ENCODE measurements at places on chromosomes 12 and 14.

DNA sequence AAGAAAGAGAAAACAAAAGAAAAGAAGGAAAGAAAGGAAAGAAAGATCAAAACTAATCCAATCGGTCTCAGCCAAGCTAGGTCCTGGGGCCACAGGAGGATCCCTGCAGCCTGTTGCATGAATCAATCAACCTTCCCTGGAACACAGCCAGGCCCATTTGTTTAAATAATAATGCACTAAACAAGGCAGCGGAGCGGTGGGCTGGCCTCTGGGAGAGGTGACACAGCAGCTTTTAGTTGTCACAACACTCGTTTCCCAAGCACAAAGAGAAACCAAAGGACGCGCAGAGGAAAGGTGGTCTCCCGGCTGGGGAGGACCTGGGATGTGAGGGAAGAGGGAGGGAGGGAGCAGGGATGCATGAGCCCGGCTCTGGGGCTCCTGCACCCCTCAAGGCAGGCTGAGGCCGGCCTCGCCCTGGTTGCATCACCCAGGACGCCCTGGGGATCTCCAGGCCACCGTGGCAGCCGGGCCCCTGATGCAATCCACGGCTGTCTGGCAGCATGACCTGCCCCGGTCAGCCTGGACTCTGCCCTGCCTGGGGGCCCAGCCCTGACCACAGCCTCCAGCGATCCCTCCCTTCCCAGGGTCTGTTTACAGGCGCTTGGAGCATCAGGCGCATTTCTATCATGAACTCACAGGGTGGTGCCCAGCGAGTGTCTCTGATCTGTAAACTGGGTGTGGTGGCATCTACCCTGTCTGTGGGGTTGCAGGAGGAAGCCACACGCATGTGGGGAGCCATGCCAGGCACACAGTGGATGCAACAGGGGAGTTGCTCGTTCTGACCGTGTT, 32.5 kb downstream of the MMP17 start:
- DNase-seq, result no peak

GRCh38 chr14:71240171-71240570, 332.9 kb downstream of the PCNX1 start:
- DNase-seq, result no peak

- DNase-seq, result no peak
Observed at GRCh38 chr12:110280392-110280778, 662 bp upstream of the ATP2A2 start.

GRCh38 chr14:65329911-65330310, 82.6 kb upstream of the FUT8 start:
- no peak for DNase-seq

GRCh38 chr12:48078901-48079300, 27.0 kb downstream of the SENP1 start:
- no peak for DNase-seq

DNA sequence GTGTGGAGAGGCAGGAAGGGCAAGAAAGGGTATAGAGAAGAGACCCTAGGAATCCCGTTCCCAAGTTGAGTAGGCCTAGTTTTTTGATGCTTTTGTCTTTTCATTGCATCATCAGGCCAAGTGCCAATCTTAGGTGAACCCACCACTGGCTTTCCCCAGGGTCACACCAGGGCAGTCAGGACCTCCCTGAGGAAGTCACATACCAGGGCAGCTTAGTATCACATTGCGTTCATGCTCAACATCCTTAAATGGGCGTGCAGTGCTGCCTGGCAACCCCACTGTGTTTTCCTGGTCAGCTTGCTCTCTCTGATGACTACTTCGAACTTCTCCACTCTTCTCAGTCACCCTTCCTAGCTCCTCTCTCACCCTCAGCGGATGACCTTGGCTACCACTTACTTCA, 9.0 kb downstream of the ASIC1 start:
- DNase-seq, result no peak

GRCh38 chr14:35361141-35361480, 43.4 kb downstream of the NFKBIA start:
- DNase-seq, result no peak

- DNase-seq, result no peak
Observed at GRCh38 chr14:73755434-73756014, 41.3 kb upstream of the PNMA1 start.

DNA sequence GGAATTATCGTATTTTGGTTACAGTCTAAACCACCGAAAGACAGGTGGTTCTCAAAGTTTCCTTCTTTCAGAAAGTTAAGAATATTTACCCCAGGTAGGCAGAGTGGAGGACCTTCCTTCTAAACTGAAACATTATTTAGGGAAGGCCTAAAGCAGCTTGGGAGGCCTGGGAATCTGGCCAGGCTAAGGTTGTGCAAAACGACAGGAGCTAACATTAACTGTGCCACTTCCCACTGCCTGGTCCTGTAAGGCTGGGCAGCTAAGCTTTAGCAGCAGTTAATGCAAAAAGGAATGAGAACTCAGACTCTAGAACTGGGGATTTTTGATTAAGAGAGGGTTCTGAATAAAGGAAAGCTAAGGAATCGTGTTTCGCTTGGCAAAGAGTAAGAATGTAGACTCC, 82.6 kb downstream of the SLCO1A2 start:
- DNase-seq, result no peak

DNA sequence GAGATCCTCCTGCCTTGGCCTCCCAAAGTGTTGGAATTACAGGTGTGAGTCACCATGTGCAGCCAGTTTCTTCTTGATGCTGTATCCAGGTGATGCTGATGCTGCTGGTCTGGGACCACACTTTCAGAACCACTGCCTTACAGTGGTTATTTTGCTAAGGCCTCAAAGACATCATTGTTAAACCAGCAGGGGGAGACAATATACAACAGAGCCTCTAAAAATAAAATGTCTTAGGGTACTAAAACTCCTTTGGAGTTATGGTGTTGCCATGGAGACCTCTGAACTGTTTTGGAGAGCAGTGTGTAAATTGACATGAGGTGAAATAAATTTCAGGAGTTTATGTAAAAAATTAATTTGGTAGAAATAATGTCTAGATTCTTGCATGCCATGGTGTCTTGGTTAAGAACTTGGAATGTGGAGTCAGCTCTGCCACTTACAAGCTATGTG, 1.1 kb upstream of the ARG2 start:
- DNase-seq, result peak; percentile 67

- no peak for DNase-seq
Observed at GRCh38 chr12:16833376-16834015, 227.5 kb upstream of the LMO3 start.

DNA sequence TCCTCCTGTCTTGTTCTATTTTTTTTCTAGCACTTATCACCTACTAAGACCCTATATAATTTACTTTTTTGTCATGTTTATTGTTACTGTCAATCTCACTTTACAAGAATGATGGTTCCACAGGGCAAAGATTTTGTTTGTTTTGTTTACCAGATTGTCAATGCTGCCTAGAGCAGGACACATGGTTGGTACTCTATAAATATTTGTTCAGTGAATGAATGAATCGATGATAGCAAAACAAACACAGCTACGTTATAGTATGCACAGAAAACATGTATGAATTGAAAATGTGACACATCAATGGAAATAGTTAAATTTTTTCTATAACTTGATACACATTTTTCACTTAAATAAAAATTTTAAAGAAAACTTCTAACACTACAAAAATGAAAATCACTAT, 67.1 kb upstream of the KRR1 start:
- DNase-seq, result no peak

DNA sequence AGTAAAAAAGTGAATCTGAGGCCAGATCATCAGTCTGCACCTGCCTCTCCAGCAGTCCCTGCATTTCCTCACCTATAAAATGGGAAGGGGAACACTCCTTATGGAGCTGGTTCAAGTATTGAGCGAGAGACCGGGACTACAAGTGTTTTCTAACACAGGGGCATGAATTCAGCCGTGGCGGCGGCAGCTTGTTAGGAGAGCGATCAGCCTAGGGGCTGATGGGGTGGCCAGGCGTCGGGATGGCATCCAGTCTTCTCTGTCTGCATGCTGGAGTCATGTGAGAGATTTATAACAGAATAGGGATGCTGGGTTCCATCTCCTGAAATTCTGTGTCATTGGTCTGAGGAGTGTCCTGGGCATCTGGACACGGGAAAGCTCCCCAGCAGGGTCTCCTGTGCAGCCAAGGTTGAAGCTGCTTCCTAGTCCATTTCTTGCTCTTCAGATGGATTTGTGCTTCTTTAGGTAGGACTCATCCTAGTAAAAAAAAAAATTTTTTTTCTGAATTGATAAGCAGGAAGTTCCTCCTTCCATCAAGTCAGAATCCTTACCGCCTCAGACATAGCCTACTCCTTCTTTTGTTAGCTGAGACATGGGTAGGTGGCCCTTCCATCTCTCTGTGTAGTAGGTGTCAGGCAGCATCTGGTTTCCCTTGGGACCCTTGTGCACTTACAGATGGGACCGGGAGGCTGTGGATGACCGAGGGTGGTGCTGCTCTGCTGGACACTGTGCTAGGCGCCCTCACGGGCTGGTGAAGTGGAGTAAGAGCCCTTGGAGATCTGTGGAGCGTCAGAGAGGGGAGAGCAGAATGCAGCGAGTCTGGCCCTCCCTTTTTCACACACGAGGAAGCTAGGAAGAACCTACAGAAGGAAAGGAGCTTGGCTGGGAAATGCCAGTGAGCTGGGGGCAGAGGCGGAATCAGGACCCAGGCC, 146.7 kb downstream of the TSPAN9 start:
- DNase-seq, result no peak
